ENCODE measurements at places on chromosomes 6 and 20.

- DNase-seq = no peak
Measured at GRCh38 chr6:56527934-56528333, 114.8 kb downstream of the DST start.

- DNase-seq = no peak
Measured at GRCh38 chr20:7935027-7935551, 5.2 kb downstream of the HAO1 start.

DNA sequence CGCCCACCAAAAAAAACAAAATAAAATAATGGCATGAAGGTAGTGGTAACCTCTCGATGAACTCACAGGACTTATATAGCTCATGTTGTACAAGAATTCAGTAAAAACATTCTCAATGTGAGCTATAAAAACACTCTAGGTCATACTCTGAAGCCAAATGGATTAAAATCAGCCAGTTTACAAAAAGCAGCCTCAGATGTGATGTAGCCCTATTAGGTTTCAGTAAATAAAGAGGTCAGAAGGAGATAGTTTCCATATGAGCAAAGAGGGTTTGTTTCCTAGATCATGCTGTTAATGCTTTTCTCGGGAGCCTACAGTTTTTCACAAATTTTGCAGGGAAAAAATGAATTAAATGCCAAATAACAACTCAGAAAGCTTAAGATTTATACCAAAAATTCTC, 319.5 kb upstream of the HSF2 start:
- DNase-seq = no peak

DNA sequence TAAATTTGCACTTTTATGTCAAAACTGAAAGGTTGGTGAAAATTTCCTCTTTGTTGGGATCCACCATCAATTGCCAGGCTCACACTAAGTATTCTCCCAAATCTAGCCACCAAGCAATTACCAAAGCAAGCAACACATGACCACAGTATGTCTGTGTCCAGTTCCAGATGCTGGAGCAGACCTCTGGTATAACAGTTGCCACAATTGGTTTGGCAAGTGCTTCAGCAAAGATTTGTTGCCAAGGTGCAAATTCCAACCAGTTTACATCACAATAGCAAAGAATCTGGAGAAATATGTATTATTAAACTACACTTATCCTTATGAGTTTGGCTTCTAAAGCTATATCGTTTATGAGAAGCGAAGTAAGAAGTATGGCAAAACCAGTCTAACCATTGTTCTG, 6.4 kb downstream of the GTF2H5 start:
- DNase-seq = peak; percentile 88

GRCh38 chr6:113734982-113735381, 122.2 kb upstream of the MARCKS start:
- DNase-seq = no peak

- DNase-seq = no peak
Measured at GRCh38 chr20:59165396-59165795, 1.8 kb downstream of the ZNF831 start.

GRCh38 chr6:75438442-75439116, 55.0 kb downstream of the FILIP1 start:
- no peak for DNase-seq

DNA sequence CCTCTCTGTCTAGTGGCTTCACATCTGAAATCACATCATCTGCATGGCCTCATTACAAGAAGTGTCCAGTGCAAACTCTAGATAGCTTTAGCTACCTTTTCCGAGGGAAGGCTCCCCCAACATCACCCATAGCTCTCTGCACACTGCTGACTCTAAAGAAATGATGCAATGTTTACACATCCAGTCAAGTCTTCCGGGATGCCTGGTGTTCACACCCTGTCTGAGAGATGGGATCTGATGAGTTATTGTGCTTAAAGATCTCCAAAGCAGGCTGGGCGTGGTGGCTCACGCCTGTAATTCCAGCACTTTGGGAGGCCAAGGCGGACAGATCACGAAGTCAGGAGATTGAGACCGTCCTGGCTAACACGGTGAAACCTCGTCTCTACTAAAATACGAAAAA, 404.6 kb upstream of the IRAK1BP1 start:
- DNase-seq = no peak

DNA sequence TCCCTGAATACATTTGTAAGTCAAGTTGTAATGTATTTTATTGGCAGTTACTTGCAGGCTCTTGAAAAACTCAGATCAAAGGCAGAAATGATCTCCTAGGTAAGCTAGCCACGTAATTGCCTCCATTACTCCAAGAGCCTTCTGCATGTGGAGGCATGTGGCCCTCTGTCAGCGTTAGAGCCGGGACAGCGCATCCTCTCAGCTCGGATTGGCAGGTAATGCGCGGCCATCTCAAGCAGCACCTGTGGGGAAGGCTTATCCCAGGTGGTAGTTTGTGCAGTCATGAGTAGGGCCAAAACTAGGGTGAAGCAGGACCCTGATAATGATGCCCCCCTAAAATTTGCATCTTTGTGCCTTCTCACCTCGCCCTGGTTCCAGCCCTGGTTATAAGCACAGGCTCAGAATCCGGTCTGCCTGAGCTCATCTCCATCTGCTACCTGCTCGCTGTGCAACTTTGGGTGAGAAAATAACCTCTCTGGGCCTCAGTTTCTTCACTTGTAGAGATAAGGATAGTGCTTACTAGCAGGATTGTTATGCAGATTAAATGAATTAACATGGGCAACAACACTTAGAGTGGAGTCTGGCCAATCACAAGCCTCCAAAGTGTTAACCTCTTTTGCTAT, 157.5 kb upstream of the PMEPA1 start:
- DNase-seq = no peak

DNA sequence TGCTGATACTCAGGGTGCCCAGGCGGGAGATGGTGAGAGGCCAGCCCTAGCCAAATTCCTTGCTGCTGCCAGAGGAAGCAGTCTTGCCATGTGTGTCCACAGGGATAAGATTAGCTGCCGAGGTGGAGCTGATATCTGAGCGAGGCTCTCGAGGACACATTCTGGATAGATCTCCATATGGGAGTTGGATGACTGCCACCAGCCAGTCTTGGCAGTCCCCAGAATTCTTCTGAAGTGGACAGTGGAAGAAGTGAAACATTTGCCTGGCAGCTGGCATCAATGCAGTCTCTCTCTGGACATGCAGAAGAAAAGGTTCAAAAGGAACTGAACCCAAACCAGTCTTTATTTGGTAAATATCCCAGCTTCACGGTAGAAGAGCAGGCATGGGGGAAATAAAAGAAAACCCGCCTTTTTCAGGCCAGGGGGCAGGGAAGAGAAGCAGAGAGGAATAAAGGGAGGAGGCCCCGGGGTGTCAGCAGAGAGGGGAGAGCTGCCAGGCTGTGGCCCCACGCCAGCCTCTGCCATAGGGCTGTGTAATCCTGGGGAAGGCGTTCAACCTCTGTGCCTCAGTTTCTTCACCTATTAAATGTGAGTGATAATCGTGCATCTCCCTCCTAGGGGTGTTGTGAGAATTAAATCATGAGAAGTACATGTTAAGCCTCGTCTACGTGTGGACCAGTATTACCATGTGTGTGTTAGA, 3.7 kb upstream of the FUCA2 start:
- DNase-seq = no peak

DNA sequence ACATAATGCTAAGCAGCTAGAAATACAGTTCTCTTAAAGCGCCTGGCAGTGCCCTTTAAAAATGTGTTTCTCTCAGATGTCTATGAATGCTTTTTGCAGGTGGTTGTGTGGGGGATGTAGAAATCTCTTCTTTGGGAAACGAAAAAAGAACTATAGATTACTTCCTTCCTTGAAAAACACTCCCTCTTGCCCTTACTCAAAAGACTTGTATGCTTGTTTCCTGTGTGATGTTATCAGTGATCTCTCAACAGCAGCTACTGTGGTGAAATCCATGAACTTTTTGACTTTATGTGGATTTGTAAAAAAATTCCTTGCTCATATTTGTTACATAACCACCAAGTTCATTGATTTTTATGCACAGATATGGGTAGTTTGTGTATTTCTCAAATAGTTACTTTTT, 916.5 kb downstream of the QKI start:
- DNase-seq = no peak

DNA sequence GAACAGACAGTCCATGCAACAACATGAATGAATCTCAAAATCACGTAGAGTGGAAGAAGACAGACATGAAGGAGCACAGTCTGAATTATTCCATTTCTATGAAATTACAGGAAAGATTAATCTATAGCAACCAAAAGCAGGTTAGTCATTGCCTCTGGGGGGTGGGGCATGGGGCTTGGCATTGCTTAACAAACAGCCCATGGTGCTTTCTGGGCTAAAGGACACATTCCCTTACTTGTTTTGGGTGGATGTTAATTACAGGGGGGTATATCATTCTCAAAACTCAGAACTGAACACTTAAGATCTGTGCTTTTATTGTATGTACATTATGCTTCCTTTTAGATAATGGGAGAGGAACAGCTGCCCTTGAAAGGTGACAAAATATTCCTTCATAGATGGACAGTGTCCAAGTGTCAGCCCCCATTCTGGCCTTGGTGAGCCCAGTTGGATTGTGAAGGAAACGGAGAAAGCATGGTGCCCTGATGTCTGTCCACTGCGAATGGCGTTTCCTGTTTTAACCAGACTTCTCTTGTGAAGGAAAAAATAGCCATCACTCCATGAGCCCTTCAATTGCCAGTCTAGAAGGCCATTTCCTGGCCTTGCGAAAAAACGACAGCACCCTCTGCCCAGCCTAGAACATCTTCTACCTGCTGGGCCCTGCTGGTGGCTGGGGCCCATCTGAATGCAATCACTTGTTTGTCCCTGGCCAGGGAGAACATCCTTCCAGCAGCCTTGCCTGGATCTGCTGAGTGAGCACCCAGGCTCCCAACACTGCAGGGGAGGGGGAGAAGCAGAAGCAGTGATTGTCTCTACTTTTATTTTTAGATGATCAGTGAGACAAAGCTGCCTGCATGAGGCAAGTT, 179.7 kb downstream of the BCAS1 start:
- DNase-seq = no peak

DNA sequence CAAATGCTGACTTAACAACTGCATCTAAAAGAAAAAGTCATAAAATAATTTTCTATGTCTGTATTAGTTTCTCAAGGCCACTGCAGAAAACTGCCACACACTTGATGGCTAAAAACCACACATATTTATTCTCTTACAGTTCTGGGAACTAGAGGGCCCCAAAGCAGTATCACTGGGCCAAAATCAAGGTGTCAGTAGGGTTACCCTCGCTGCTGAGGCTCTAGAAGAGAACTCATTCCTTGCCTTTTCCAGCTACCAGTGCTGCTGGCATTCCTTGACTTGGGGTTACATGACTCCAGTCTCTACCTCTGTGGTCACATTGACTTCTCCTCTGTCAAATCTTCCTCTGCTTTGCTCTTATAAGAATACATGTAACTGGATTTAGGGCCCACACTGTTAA, 124.6 kb upstream of the THEMIS start:
- no peak for DNase-seq

DNA sequence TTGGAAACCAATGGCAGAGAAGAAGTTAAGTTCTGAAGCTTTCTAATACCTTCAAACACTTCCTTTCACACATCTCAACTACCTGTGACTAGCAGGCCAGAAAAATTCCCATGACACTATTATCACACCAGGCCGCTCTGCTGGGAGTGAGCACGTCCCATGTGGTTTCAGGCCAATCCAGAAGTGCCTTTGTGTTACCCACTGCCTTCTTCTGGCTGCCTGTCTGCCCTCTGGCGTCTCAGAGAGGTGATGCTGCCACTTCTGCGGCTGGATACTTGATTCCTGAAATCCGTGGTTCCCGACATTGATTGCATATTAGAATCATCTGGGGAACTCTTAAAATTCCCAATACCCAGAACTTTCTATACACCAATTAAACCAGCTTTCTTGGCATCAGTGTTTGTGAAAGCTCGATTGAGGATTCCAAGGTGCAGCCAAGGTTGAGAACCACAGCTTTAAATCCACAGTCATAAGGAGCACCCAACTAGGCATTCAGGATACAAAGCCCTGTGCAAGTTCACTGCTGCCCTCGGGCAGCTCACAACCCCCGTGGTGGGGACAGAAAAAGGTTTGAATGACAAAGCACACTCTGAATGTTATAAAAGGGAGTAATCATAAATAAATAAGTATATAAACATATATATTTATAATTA, 65.6 kb downstream of the STMND1 start:
- DNase-seq = peak; percentile 35

DNA sequence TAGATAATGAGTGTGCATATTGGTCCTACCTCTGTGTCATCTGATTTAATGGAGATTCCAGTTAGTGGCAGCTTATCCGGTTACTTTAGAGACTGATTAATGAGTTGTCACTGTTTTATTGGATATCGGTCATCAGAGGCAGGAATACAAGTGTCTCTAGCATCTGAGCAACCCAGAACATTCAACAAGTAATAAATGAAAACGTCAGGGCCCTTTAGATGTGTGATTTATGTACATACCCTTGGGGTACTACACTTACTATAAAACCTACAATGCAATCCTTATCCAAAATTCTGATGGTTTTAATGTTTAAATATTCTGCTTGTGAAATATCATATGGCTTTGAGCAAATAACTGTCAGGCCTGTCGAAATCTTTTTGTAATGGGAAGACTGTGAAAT, 1117.9 kb upstream of the FLRT3 start:
- DNase-seq = no peak

DNA sequence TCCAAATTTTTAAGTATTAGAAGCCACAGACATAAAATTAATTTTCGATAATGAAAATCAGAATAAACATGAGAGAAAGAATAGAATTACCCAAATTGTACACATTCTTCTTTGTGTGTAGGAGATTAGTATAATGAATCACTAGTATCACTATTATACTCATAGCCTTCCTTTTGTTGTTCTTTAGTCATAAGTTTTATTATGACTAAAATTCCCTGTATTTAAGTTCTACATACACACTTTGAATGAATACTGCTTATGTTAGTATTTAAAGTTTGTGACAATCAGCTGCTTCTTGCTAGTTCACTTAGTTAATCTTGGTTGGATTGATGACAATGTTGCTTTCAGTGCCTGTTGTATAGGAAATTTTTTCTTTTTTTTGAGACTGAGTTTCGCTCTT, 72.7 kb downstream of the CCDC170 start:
- no peak for DNase-seq

DNA sequence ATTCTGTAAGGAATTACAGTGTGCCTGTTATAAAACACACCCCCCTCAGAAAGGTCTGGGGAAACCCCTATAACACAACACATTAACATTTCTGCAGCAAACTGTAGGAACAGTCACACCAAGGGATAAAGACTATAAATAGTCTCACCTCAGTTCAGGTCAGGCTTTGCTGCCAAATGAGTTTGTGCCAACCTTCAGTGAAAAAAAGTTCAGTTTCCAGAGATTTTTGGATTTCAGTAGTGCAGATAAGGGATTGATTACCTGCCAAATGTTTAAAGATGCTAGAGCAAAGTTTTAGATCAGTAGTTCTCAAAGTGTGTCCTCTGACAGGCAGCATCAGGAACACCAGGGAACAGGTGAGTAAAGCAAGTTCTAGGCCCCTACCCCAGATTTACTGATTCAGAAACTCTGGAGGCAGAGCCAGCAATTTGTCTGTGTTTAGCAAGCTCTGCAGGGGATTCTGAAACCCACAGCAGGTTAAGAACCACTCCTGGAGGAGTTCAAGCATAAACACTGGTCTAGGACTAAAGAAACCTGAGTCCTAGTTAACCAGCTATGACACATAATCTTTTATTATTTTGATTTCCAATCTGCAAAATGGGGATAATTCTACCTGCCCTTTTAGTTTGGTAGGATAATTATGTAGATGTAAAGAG, 111.0 kb downstream of the RCAN2 start:
- DNase-seq = no peak
